Mesothelial cell of epicardium (in vitro differentiated cells): ENCODE measurements at places on chromosomes 5 and 9.

DNA sequence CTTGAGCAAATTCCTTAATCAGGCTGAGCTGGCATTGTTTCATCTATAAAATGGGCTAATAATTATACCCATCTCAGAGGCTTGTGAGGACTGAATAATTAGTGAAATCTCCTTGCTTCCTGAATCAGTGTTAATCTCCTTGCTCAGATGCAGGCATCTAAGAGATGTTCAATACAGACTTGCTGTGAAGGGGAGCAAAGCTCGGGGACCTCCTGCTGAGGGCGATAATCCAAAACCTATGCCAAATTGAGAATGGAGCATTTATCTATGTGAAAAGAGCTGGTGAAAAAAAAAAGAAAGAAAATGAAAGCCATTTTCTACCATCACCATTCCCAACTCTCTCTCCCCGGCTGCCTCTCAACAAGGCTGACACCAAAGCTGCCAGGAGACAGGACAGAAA, 37.3 kb downstream of the ADRA1B start:
- no peak for DNase-seq

- no peak for DNase-seq
Observed at GRCh38 chr9:91541734-91542133, 118.1 kb upstream of the NFIL3 start.

DNA sequence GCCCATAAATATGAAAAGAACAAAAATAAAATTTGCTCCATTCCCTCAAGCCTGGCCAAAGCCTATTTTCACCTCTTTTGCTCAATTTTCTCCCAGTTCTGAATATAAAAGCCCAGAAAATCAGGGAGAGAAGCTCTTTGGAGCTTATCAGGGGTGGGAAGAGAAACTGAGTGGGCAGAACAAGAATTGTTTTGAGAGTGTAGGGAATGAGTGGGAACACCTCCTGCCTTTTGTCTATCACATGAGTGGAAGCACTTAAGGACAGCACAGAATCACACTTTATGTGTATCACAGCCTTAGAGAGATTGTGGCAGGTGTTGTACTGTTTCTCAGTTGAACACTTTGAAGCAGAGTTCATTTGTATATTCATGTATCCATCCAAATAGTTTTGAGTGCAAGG, 139.2 kb upstream of the HMHB1 start:
- no peak for DNase-seq

DNA sequence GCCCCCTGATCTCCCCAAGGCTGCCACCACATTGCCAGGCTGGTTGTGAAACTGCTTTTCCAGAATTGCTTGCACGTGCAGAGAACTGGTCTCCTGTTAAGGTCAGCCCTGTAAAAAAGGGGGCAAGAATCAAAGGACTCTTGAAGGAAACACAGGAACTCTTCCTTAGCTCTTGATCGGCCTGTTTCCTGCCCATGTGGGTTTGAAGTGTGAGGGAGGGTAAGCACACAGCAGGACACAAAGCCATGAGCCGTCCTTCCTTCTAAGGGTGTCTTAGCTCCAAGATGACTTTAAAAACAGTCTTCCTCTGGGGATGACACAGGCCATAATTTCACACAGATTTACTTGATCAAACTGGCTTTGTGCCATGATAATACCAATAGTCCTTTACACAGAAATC, 36.1 kb downstream of the TEK start:
- DNase-seq, result no peak

DNA sequence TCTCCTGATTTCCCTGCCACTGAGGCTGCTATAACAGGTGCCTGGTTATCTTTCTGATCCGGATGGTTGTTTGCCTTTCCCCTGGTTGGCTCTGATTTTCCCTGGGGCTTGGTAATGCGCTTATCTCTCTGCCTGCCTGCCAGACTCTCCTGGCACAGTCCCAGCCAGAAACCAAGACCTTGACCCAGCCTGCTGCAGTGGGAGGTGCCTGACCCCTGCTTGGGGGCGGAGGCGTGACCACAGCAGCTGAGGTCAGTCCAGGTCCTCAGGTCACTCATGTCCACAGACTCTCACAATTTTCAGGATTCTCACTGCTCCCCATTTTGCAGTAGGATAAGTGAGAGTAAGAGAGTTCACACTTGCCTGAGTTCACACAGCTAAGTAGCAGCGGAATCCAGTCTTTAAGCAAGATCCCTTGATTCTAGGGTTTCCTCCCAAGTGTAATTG, 24.4 kb upstream of the SYNPO start:
- DNase-seq, result no peak

DNA sequence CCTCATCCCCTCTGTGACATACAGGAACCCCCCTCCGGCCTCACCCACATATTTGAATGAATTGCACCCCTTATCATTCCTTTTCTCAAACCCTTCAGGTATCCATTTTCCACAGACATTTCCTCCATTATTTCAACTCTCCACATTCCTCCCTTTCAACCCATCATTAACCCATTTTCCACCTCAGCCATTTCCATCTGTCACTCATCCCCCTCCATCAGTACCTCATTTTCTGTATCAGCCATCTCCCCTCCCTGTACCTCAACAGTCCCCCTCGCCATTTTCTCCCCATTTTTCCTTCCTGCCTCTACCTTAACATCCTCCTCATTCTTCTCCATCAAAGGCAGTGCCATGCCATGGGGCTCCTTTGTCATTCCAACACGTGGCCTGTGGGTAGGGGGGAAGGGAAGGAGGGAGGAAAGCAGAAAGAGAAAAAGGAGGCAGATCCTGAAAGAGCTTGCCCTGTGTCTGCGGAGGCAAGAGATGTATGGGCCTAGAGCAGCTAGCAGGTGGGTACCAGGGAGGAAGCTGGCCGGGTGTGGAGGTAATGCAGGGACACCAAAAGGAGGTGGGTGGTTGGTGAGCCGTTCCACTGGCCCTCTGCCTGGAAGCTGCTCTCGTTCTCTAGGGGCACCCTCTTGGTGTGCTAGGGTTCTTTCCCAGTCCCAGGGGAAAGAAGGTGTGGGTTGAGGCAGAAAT, 1.5 kb downstream of the DNAJB5 start:
- DNase-seq, result no peak

DNA sequence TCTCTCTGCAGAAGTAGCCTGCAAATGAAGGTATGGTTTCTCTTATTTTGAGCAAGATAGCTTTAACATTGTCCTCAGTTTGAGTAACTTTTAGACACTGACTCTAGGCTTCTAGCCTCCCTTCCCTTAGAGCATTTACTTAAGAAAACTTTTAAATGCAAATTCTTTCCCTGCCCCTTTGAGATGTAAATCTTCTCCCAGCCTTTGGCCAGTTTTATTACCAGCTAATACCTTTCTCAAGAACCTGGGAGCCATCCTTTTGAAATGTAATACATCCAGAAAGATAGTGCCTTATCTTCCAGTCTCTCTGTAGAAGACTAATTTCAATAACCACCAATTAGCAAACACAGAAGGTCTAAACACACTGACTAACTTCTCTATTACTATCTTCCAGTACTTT, 688.9 kb upstream of the CDH9 start:
- DNase-seq, result no peak

DNA sequence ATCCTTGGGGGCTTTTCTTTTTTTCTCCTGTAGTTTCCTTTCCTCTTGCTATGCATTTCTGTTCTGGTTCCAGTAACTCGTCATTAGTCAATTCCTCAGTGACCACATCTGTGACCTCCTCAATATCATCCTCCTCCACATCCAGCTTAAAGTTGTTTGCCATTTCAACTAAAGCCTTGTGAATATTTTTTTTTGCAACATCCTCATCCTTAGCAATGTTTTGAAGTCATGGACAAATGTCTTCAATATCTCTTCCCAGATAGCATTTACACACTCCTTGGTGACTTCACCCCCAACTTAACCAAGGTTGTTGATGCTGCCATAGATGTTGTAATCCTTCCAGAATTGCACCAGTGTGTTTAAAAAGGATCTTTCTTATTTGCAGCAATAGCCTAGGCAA, 14.7 kb upstream of the ADRB2 start:
- no peak for DNase-seq

DNA sequence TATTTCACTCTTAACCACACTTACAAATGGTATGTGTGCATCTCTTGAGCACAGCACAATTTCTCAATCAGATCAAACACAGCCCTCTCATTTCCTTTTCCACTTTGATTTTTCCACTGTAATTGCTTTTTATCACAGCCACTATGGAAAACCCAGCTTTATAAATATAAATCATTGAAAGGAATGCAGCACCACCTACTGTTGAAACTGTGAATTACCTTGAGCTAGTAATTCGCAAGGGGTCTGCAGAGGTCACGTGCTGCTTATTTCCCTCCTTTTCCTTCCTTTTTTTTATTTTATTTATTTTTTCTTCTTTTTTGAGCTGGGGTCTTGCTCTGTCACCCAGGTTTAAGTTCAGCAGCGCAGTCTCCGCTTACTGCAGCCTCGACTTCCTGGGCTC, 76.9 kb downstream of the CDH6 start:
- DNase-seq, result no peak

DNA sequence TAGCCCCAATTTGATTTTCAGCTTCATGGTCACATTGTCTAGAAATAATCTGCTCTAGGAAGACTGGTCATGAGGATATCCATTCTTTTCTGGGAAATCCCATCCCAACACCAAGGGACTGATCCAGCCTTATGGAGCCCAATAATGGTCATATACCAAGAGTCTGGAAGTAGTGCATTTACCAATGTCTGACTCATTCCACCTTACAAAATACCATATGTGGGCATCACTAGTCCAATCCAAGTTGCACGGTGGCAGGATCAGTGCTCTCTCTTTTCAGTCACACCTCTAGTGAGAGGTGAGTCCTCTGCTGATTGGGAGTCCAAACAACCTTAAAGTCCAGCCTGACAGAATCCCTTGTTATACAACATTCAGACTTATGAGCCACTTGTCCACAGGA, 73.7 kb downstream of the FEM1C start:
- DNase-seq, result no peak

- no peak for DNase-seq
Observed at GRCh38 chr5:179195561-179196404, 135.6 kb downstream of the ZNF354C start.

GRCh38 chr5:172642051-172642409, 967 bp downstream of the NEURL1B start:
- no peak for DNase-seq

DNA sequence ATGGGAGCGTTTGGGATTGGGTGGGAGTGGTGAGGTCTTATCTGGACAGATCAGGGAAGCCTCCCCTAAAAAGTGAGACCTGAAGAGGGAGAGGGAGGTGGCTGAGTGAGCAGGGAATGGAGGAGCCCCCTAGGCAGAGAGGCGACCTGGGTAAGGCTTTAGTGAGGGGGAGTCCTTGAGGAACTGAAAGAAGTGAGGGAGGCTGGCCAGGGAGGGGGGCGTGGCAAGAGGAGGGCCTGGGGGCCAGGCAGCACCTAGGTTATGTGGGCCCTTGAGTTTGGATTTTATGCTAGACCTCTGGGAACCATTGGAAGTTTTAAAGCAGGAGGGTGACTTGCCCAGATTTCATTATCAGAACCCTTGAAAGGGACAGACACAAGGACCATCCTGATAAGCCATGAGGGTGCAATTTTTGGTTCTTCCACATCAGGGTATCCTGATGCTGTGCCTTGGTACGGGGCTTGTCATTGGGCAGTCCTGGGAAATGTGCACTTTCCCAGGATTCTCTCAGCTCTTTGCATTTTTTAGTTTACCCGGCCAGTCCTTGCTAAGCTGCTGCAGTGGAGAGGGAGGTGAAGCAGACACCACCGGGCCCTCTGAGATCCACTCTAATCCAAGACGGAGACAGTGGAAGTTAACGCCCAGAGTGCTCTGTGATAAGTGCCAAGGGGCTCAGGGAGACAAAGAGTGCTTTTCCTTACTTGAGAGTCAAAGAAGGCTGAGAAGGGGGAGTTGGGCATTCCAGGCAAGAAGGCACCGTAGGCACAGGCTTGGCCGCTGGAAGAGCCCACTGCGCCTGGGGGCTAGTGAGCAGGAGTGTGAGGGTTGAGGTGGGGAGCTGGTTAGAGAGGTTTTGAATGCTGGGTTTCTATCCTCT, 16.1 kb downstream of the GSN start:
- no peak for DNase-seq

DNA sequence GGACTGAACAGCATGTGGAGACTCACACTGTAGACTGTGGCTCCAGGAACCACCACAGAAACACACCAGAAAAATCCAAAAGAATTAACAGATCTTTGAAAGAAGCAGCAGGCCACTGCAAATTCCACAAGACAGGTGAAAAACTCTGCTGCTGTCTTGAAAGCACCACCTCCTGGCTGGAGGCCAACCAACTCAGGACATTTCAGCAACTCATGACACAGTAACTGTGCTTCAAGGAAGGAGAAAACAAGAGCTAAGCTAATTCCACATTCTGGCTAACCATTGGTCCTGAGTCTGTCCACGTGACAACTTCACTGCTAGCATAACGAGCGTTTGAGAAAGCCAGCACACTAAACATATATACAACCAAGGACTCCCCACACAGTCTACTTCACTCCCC, 625.1 kb downstream of the PRELID2 start:
- DNase-seq, result no peak

DNA sequence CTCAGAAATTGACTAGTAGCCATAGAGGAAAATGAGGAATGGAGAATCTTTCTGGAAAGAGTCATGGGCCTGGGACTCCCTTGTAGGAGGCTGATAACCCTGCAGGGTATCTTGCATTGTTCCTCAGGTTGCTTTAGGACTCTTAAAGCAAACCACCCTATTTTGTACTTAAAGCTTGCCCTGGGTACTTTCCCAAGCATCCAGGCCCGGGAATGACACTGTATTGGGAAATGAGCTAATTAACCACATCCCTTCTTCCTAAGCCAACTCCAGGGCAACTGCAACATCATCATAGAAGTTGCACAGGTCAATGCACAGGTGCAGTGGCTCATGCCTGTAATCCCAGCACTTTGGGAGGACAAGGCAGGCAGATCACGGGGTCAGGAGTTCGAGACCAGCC, 55.9 kb downstream of the UGCG start:
- DNase-seq, result no peak

- DNase-seq, result no peak
Observed at GRCh38 chr5:177094224-177095087, 7.7 kb downstream of the FGFR4 start.

DNA sequence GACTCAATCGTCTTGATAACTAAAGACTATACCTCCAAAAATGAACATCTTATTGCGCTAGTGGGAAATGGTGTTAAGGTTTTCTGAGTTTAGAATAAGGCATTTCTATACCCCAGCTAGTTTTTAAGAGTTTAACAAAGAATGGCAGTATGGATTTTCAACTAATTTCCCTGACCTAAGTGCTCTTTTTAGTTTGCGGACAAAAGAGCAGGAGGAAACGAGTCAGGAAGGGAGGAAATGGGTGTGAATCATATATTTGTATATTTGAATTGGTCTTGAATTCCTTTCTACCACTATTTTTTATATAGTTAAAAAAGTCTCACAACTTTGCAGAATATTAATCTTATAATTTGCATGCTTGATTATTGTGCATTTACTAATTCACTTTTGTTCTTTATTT, 516.3 kb upstream of the ZNF608 start:
- DNase-seq, result no peak
